Omental fat pad (tissue), 4 donors: ENCODE measurements at places on chromosomes 5 and 9.

DNA sequence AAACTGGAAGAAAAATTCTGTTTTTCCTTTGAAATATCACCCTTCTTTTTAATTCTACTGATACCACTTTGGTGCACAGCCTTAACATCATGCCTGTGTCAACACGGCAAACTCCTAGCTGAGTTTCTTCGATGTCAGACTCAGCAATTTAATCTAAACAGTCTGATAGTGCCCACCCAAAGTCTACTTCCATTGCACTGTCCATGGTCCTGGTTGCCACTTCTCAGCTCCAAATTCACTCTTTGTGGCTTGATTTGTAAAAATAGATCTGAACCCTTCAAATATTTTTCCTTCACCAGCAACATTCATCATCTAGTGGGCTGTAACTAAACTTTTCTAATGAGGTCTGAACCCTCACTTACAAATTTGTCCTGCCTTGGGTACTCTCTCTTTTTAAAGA is 107.8 kb downstream of the NUDT12 start:
- DNase-seq: no peak

- DNase-seq: no peak
Measured at GRCh38 chr9:85200726-85201404, 531.3 kb downstream of the NTRK2 start.

GRCh38 chr5:149937610-149938009 is 7.0 kb downstream of the PDE6A start:
- no peak for DNase-seq

- DNase-seq: no peak
Measured at GRCh38 chr9:3497401-3497800, 28.4 kb downstream of the RFX3 start.

- DNase-seq: no peak
Measured at GRCh38 chr5:180720486-180720885, 19.4 kb downstream of the OR2Y1 start.

DNA sequence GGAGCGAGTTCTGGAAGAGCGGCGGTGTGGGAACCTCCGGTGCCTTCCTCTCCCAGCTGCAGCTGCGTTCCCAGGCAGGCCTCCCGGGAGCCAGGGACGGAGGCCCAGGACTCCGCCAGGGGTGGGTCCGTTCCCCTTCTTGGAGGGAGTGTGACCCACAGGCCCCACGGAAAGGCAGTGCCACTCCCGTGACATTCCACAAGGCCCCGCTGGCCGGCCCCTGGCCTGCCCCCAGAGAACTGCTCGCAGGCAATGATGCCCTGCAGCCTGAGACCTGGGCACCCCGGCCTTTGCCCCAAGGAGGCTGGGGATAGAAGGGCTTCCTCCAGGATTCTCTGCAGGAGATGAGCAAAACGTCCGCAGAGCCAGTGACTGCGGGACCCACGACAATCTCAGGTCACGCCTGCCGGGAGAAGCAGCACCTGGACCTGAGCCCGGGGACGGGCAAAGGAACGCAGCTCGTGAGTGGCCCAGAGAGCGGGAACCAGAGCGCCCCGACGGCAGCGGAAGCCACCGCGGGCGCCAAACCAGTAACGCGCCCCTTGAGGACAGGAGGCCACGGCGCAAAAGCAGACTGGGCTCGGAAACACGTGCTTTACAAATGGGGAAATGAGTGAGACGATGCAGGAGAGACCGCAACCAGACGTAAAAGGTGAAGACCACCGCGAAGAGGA is 9.3 kb downstream of the OBP2B start:
- no peak for DNase-seq
